Lower lobe of right lung (tissue), 2 donors: ENCODE measurements at places on chromosomes 4 and X.

- H3K36me3 ChIP-seq = no peaks in the 10 kb centered on the region
- DNase-seq = no peak
- H3K27ac ChIP-seq = no peak overlapping the region
- H3K4me3 ChIP-seq = no peak overlapping the region
- H3K27me3 ChIP-seq = no peaks in the 10 kb centered on the region
- no peaks in the 10 kb centered on the region for H3K4me1 ChIP-seq
Measured at GRCh38 chr4:168960716-168961115, 49.3 kb downstream of the CBR4 start.

- H3K4me3 ChIP-seq = no peak overlapping the region
- no peak for DNase-seq
- H3K36me3 ChIP-seq = no peaks in the 10 kb centered on the region
Measured at GRCh38 chr4:123553279-123553678, 156.7 kb downstream of the SPRY1 start.

DNA sequence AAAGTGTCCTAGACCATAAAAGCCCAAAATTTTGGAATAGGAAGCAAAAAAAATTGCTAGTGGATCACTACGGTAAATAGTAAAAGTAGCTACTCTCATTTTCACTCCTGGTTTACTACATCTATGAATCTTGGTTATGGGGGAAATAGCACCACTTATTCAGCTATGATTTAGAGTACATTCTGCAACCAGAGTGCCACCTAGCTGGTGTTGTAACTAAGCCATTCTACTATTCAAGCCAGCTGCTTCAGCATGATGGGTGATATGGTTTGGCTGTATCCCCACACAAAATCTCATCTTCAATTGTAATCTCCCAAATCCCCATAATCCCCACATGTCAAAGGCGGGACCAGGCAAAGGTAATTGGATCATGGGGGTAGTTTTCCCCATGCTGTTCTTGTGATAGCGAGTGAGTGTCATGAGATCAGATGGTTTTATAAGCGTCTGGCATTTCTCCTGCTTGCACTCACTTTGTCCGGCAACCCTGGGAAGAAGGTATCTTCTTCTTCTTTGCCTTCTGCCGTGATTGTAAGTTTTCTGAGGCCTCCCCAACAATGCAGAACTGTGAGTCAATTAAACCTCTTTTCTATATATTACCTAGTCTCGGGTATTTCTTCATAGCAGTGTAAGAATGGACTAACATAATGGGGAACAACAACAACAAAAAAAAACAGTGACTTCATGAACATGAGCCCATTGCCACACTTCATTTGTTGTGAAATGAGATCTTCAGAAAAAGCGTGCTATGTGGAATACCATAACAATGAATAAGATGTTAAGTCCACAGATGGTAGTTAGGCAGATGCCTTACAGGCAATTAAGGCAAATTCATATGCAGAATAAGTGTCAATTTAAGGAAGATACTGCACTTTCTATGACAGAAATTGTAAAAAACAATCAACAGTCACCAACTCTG lies 280.1 kb downstream of the PABPC4L start:
- H3K27ac ChIP-seq = no peak overlapping the region
- no peak overlapping the region for H3K4me3 ChIP-seq
- no peaks in the 10 kb centered on the region for H3K4me1 ChIP-seq

GRCh38 chr4:159871141-159871540 lies 768.3 kb downstream of the RAPGEF2 start:
- H3K27me3 ChIP-seq = no peaks in the 10 kb centered on the region
- H3K4me3 ChIP-seq = no peak overlapping the region
- H3K36me3 ChIP-seq = no peaks in the 10 kb centered on the region
- no peaks in the 10 kb centered on the region for H3K4me1 ChIP-seq
- DNase-seq = no peak

DNA sequence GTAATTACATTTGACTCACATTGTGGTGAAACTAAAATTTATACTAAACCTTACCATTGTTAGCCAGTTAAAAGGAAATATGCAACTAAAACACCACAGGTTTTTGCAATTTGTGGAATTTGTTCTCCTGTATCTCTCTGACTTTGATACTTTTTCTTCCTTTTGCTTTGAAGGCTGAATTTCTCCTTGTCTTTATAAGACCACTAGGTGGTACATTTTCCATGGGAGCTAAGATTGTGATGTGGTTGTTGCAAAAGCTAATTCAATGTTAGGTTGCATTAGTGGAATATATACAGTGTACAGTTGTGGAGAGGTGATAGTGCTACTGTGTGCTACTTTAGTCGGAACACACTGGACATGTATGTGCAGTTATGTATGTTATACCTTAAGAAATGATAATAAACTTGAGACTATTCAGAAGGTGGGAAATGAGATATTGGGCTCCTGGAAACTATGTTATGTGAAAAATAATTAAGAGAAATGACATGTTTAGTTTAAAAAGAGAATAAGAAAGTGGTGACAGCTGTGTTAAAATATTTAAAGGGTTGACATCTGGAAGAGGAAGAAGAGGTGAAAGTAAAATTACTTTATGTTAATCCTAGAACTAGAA lies 70.3 kb downstream of the ARL9 start:
- no peaks in the 10 kb centered on the region for H3K4me1 ChIP-seq
- H3K36me3 ChIP-seq = no peaks in the 10 kb centered on the region
- no peak overlapping the region for H3K4me3 ChIP-seq
- DNase-seq = no peak

DNA sequence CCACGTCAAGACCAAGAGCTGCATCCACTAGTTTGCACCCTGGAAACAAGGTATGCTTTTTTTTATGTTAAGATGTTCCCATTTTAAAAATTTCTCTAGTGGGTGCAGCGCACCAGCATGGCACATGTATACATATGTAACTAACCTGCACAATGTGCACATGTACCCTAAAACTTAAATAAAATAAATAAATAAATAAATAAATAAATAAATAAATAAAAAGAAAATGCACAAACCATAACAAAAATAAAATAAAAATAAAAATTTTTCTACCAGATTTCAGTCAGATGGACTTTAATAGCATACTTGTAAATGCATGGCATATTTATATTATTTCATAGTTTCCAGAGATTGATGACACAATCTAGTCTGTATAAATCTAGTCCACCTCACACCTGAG lies 1.9 kb upstream of the PRR27 start:
- no peak overlapping the region for H3K27ac ChIP-seq
- no peak for DNase-seq
- no peaks in the 10 kb centered on the region for H3K36me3 ChIP-seq

DNA sequence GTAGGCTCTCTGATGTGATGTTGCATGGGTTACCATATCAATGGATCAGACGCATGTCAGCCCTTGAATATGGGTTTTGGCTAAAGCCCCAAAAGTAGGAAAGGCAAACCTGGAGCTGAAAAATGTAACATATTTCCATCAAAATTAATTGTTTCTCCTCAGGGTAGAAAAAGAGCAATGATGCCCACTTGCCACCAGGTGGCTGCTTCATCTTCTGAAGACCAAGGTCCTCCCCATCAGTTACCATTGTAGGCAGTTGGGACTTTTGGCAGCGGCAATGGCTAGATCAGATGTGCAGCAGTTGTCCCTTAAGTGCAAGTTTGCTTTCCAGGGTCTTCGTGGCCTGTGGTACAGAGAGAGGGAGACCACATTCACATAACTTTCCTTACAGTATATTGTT lies 118.2 kb downstream of the NAF1 start:
- no peak for DNase-seq
- no peaks in the 10 kb centered on the region for H3K27me3 ChIP-seq
- H3K4me3 ChIP-seq = no peak overlapping the region
- H3K4me1 ChIP-seq = no peaks in the 10 kb centered on the region

DNA sequence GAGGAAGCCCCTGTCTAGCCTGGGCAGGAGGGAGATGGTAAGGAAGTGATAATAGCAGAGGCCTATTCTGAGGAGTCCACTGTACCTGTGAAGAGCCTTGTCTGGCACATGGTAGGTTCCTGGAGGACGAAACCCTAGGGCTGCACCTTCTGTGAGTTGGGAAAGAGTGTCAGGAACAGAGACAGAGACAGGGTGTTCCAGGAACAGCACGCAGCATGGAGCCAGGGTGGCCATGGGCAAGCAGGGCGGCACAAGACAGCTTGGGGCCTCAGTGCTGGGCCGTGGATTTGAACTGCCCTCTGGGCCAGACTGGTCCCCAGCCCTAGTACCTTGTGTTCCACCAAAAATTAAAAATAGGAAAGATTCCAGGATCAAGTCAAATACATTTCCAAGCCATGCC lies 272.5 kb downstream of the EVC2 start:
- H3K36me3 ChIP-seq = no peaks in the 10 kb centered on the region
- no peak overlapping the region for H3K4me3 ChIP-seq
- no peaks in the 10 kb centered on the region for H3K27me3 ChIP-seq

DNA sequence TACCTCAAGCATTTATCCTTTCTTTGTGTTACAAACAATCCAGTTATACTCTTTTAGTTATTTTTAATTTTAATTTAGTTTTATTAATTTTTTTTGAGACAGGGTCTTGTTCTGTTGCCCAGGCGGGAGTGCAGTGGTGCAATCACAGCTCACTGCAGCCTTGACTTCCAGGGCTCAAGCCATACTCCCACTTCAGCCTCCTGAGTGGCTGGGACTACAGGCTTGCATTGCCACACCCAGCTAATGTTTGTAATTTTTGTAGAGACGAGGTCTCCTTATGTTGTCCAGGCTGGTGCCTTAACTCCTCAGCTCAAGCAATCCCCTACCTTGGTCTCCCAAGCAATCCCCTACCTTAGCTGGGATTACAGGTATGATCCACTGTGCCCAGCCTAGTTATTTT lies 45.9 kb downstream of the CDKL5 start:
- H3K27me3 ChIP-seq = no peaks in the 10 kb centered on the region
- DNase-seq = no peak
- H3K4me3 ChIP-seq = no peak overlapping the region
